Activated gamma-delta T cell treated with Interleukin-2 at 50 U/mL for 16 hours (primary cell): ENCODE measurements at places on chromosomes 2 and 18.

DNA sequence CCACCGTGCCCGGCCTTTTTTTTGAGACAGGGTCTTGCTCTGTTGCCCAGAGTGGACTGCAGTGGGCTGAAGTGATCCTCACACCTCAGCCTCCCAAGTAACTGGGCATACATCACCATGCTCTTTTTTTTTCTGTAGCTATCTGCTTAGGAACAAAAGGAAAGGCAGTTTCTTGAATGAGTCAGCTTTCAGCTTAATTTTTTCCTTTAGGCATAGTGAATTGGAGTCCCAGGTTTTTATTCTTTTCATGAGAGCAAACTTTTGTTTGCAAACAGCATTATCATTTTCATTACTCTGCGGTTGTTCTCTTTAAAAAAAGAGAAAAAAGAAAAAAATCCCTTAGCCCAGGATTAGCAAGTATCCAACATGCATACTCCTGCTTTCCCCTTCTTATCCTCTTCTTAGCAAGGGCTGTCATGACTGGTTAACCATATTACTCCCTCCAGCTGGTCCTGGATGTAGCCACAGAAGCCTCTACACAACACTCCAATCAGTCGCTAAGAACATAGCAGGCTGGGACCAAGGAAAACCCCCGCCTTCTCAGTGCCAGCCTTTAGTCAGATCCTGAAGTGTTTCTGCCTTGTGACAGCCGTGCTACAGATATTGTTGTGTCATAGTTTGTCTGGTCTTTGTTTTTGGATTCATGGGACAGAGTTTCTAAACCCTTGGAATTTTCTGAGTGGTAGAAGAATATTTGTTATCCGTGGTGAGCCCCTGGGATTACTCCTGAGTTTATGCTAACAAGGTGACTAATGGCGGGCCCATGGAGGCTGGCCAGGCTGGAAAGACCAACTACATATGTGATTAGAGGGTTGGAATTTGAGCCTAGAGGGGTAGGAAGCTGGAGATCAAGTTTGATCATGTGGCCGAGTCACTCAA is 23.3 kb upstream of the ST3GAL5 start:
- DNase-seq, result no peak

GRCh38 chr2:32810909-32811495 is 135.8 kb upstream of the LTBP1 start:
- no peak for DNase-seq

DNA sequence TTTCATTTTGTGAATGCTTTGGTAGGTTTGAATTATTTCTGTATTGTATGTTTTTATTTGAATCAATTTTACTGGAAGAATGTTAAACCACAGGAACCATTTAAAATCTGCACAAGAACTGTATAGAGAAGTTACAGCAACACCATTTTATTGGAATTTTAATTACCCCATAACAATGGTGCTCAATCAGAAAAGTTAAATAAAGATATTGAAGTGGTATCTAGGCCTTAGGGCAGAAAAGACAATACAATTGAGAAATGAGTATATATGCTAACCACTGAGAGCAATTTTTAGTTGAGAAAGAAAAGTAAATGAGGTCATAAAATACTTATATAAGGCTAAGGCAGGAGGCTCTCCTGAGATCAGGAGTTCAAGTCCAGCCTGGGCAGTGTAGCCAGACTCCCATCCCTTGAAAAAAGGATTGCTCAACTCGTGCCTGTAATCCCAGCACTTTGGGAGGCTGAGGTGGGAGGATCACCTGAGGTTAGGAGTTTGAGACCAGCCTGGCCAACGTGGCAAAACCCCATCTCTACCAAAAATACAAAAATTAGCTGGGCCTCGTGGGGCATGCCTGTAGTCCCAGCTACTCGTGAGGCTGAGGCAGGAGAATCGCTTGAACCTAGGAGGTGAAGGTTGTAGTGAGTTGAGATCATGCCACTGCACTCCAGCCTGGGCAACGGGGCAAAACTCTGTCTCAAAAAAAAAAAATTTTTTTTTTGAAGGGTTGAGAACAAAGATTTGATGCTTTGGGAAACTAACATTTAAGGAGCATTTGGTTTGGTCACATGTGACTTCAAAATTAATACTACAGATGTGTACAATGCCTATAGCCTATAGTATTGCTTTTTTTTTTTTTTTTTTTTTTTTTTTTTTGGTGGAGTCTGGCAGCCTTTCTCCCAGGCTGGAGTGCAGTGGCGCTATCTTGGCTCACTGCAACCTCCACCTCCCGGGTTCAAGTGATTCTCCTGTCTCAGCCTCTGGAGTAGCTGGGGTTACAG is 212.9 kb upstream of the STON1 start:
- no peak for DNase-seq

DNA sequence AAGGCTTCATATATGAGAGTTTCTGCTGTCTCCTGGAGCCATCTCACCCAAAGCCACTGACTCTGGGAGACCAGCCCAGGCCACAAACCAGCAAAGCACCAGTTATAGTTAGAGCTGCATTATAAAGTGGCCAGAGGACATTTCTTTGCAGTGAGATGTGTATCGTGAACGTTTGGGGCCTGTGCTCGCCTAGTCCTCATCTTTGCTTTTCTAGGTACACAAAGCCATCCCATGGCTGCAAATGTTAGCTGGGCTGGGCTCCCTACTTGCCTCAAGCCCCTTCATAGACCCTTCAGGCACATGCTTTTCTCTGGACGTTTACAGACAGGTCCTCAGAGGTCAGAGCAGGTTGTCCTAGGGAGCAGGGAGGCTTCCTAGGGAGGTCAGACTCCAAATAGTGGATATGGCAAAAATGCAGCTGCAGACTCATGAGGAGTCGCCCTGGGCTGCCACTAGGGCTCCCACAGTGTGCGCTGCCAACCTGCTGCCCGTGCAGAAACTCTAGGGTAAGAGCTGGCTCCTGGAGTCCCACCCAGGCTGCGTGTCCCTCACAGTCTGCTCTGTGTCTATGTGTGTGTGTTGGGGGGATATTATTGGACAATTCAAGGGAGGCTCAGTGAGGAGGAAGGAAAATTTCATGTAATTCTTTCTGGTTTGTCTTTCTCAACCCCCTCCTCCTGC is 141.0 kb downstream of the RPIA start:
- DNase-seq, result no peak

- DNase-seq, result no peak
Observed at GRCh38 chr2:173690349-173690748, 274.8 kb downstream of the SP3 start.

DNA sequence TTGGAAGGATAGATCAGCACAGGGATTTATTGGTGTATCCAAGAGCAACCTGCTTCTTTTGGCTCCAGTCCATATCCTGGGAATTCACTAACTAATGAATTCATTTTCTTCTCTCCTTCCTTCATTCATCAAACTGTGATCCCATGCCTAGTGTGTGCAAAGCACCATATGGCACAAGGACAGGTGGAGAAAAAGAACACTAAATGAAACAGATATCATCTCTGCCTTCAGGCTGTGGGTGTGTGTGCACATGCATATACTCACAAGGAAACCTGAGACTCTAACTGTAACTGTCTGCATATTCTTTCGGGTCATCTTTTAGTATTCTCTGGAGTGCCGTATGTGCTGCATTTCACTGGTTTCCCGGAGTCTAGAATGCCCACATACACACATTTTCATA is 20.2 kb downstream of the TNP1 start:
- no peak for DNase-seq

- no peak for DNase-seq
Observed at GRCh38 chr2:240435948-240436682, 652 bp downstream of the GPC1 start.
